ENCODE measurements at places on chromosomes 4 and X.

GRCh38 chr4:101600287-101600686, 190.2 kb upstream of the BANK1 start:
- DNase-seq, result no peak

- DNase-seq, result no peak
These were observed 19.7 kb downstream of the ZFP42 start for GRCh38 chr4:188015025-188015940.

- DNase-seq, result no peak
These were observed 145.6 kb downstream of the AMELX start for GRCh38 chrX:11438767-11439166.

DNA sequence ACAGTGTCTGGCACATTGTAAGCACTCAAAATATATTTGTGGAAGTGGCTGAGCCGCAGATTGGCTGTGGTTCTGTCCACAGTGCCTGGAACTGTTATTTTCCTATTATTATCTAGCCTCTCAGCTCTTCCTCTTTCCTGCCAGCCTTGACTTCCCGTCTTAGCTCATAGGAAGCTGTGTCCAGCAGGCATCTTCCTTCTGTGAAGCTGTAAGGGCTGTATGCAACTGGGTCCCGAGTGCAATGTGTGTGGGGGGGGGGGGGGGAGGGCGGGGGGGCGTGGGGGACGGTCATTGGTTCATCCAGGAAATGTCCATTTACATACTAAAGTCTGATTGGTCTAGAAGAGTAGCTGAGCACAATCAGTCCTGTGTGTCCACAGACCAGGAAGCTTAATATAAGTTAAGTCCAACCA, 210.7 kb downstream of the PDGFRA start:
- no peak for DNase-seq

- DNase-seq, result no peak
These were observed 29.6 kb upstream of the AP1AR start for GRCh38 chr4:112201915-112202505.

GRCh38 chr4:20378181-20378580, 126.5 kb downstream of the SLIT2 start:
- no peak for DNase-seq

- no peak for DNase-seq
These were observed 54.7 kb downstream of the TMEM131L start for GRCh38 chr4:153520801-153521329.

DNA sequence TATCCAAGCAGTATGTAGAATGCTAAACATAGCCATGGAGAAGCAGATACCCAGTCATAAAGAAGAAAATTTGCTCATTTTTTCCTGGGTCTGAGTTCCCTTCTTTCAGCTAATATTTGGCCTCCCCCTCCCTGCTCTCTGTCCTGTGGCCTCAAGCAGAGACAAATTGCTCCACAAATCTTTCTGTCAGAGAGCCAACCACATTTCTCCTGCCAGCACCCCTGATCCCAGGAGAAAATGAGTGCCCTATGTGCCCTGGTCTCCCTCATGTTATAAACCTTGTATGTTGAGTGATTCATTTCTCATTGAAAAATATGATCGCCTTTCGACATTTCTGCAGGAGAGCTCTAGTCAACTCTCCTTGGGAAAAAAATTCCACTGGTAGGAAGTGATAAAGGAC, 82.0 kb downstream of the TMEM156 start:
- no peak for DNase-seq

GRCh38 chrX:108439961-108440696, 491 bp downstream of the COL4A5 start:
- DNase-seq, result no peak

DNA sequence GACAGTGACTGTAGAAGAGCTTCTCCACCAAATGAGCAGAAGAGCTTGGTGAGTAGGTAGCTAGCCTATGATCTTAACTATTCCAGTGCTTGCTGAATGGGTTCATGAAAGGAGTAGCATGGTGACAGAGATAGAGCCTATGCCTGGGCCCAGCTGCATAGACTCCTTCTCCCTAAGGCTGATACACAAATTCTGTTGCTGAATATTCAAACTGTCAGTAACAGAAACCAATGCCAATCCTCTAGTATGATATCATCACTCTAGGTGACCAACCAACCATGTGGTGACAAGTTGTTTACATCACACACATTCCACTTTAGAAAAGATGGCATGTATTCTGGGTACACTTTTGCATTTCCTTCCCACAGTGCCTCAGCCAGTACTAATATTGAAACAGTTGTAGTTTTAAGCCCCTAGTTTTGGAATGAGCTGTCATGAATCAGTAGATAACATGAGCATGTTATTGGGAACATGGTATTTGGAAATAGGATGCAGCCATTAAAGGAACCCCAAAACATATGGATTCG, 103.4 kb upstream of the GRXCR1 start:
- DNase-seq, result no peak

DNA sequence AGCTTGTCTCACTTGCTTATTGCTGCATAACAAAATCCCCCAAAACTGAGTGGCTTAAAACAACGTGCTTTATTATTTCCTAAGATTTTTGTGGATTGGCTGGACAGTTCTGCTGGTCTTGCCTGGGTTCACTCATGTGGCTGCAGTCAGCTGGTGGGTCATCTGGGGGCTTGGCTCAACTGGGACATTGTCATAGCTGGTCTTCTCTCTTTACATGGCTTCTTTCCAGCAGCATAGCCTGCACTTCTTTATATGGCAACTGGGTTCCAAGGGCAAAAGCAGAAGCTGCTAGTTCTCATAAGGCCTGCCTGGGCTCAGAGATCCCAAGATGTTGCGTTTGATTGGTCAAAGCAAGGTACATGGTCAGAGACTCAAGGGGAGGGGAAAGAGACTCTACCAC, 33.7 kb upstream of the STAG2 start:
- DNase-seq, result no peak

GRCh38 chr4:150451883-150452282, 130.1 kb upstream of the MAB21L2 start:
- no peak for DNase-seq

- DNase-seq, result no peak
These were observed 62.5 kb downstream of the PGRMC2 start for GRCh38 chr4:128225148-128225547.

- no peak for DNase-seq
These were observed 1168.3 kb upstream of the PCDH7 start for GRCh38 chr4:29551821-29552220.

GRCh38 chr4:188417181-188417580, 277.9 kb downstream of the TRIML1 start:
- no peak for DNase-seq

DNA sequence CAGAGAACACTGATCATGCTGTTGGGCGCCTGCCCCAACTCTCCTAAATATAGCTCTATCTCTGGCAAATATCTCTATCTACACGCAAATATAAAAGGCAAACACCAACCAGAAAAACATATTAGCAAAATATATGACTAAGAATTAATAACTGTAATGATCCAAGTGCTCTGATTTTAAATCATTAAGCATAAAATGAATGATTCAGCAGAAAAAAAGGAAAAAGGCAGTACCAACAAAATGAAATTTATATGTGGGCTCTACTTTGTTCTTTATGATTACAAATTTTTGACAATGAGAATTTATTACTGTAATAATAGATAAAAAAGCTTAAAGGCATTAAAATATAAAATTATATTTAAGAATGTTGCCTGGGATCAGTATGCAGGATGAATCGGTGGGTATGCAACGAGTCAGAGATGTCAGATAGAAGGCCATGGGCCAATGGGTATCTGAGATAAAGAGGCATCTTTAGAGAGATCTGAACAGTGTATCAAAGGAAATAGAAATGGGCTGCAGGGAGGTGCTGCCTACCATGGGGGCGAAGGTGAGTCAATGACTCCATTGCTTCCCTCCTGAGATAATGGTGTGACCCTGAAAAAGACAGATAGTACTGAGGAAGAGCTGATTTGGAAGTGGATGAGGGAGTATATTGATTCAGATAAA, 234.8 kb downstream of the SCFD2 start:
- no peak for DNase-seq

GRCh38 chr4:7526491-7526890, 91.8 kb upstream of the PSAPL1 start:
- DNase-seq, result no peak

DNA sequence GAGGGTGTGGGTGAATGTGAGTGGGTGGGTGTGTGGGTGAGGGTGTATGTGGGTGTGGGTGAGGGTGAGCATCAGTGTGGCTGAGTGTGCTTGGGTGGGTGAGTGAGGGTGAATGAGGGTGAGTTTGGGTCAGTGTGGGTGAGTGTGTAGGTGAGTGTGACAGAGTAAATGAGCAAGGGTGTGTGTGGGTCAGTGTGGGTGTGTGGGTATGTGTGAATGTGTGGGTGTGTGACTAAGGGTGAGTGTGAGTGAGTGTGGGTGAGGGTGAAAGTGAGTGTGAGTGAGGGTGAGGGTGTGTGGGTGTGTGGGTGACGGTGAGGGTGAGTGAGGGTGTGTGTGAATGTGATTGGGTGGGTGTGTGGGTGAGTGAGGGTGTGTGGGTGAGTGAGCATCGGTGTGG, 1676.7 kb upstream of the TENM3 start:
- no peak for DNase-seq

GRCh38 chr4:75696581-75696980, 23.4 kb upstream of the G3BP2 start:
- no peak for DNase-seq

DNA sequence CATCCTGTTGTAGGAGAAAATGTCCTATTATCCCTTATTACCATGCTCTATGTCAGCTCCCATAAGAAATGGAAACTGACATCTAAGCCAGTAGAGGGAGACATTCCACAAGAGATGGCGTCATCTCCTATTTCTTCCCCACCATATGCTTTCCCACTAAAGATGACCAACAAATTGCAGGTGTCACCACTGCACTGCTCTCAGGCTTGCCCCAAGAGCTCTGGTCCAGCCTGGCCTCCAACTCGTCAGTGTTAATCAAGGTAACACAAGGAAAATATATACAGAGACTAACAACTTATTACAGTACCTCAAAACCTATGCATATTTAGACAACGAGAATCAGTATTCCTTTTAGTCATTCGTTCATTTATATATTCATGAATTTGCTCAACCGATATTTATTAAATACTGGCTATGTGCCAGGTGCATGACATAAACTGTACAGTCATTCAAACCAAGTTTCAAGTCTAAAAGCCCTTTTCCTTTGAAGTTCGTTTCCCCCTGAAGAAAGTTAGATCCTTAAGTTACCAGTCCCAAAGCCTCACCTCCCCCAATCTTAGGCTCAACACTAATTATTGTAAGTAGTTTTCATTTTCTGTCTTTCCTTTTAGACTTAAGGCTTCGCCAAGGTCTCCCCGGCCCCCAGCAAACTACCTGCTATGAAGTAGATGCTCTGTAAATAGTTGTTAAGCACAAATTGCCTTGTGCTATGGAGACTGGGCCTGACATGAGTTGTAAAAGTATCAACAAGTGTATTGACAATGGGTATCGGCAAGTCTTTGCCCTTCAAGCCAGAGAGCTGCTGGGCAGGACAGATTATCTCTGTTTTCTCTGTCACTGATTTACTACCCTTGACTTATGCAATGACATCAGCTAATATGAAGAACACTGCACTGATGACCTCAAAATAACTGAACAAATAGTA, 3.1 kb upstream of the FGB start:
- DNase-seq, result no peak

- no peak for DNase-seq
These were observed 67.8 kb upstream of the SCML1 start for GRCh38 chrX:17669458-17669857.

- DNase-seq, result no peak
These were observed 28.7 kb downstream of the TMEM31 start for GRCh38 chrX:103739421-103739820.

DNA sequence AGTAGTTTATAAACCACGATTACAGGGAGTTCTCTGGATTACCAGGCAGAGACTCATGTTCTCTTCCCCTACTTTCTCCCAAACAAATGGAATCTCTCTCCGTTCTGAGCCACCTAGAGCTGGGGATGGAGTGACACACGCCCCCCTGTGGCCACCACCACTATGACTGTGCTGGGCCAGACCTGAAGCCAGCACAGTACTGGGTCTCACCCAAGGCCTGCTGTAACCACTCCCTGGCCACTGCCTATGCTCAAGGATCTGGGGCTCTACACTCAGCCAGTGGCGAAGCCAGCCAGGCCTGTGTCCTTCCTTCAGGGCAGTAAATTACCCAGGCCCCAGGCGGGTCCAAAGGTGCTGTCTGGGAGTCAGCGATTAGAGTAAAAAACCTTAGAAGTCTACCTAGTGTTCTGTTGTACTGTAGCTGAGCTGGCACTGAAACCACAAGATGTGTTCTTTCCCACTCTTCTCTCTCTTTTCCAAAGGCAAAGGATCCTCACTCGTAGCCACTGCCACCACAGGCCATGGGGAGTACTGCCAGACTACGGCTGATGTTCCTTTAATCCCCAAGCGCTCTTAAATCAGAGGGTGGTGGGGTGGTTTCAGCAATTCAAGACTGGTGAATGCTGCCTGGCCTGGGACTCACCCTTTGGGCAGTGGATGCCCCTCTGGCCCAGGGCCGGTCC, 412.2 kb upstream of the ARX start:
- DNase-seq, result no peak

DNA sequence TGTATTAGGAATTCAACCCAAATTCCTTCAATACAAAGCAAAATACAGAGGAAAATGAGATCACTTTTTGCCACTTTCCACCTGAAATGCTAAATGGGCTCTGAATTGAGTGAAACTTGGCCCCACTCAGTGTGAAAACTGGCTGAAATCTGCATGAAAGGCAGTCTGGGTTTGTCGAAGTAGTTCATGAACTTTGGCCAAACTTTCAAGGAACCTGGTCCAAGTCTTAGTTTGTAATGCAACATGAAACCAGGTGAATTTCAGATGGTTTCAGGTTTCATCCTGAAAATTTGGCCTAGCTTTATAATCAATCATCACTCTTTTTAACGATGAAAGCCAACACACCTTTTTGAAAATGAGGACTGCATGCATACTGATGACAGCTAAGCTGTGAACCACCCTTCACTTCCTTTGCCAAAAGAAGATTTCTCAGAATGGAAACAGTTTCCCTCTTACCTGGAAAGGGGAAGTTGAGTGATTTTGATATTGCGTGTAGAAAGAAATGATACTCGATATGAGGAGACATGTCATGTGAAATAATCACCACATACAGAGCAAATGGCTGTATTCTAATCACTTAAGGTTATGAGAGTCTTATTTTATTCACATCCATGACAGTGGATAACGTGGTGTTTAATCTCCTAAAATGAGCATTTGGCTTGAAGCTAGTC, 209.9 kb upstream of the ETNPPL start:
- no peak for DNase-seq

- DNase-seq, result no peak
These were observed 39.9 kb upstream of the CYP4V2 start for GRCh38 chr4:186151499-186151898.

- DNase-seq, result no peak
These were observed 43.7 kb downstream of the ANTXR2 start for GRCh38 chr4:80029364-80029763.

DNA sequence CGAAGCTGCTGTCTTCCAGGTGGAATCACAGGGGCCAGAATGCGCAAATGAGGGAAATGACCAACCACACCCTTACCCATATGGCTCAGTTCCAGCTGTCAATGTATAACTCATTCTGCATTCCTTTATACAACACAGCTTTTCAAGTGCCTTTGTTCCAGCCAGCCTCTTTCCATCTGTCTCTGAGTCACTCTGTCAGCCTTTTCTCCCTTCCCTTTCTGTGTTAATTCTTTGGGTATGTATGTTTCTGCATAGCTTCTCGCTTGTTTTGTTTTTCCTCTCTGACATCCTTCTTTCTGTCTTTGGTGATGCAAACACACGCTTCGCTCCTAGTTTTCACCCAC, 54.5 kb downstream of the RS1 start:
- DNase-seq, result no peak

Data from esophagus squamous epithelium (tissue), 5 donors.